Astrocyte (in vitro differentiated cells and primary cell): ENCODE measurements at places on chromosomes 1 and 21. TPM values are rescaled to one million over a fixed set of nuclear protein-coding genes. Genes with fewer than 3 reads are reported as not detected.
A peak's percentile ranks its signal among the peaks of the same experiment; 100 is the strongest.

The GABRD gene
- not detected in 2 replicates for total RNA-seq

GRCh38 chr1:31618916-31619846 lies 1.7 kb downstream of the HCRTR1 start:
- no peak overlapping the region for H3K4me3 ChIP-seq
- no peak for DNase-seq
- peaks cover 4% of the 10 kb centered on the region for H3K4me1 ChIP-seq
- no peak overlapping the region for H3K27ac ChIP-seq
- peaks cover 7% of the 10 kb centered on the region for H3K27me3 ChIP-seq

The RPTN gene
- 0.07 and 0.09 TPM in 2 replicates for total RNA-seq

The CRNN gene
- total RNA-seq: not detected in 2 replicates

The LEFTY1 gene
- 4.2 and 11.8 TPM in 2 replicates for total RNA-seq

DNA sequence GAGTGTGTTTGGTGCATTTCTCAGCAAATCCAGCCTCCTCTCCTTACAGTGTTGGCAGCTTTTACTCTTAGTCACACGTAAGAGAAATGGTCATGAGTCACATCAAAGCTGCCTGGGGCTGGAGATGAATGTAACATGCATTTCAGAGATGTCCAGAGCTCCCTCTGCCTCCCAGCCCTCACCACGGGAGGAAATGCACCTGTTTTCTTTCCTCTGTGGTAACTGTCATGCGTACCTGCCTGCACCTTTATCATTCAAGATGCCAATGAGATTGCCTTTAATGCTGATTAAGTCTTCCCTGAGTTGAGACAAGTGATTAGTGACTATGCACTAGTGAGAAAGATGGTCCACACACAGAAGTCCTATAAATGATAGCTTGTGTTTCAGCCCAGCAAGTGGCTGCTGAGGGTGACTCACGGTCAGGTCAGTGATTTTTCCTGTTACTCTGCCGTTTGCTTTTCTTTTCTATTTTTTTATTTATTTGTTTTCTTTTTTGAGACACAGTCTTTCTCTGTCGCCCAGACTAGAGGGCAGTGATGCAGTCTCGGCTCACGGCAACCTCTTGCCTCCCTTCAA lies 277.3 kb upstream of the FMN2 start:
- H3K36me3 ChIP-seq: no peaks in the 10 kb centered on the region
- H3K4me3 ChIP-seq: peak overlapping the region; percentile 37
- H3K27me3 ChIP-seq: no peaks in the 10 kb centered on the region
- peaks cover 27% of the 10 kb centered on the region for H3K4me1 ChIP-seq
- H3K27ac ChIP-seq: peak overlapping the region; percentile 56
- peak; percentile 93 for DNase-seq

- DNase-seq: no peak
- H3K4me3 ChIP-seq: no peak overlapping the region
- H3K27ac ChIP-seq: no peak overlapping the region
- H3K27me3 ChIP-seq: no peaks in the 10 kb centered on the region
- H3K4me1 ChIP-seq: no peaks in the 10 kb centered on the region
Observed at GRCh38 chr1:101100674-101101073, 75.1 kb upstream of the DPH5 start.

The HSD3B2 gene
- total RNA-seq: not detected in 2 replicates

GRCh38 chr1:7303554-7304317 lies 467.4 kb upstream of the VAMP3 start:
- no peak overlapping the region for H3K27ac ChIP-seq
- peaks cover 41% of the 10 kb centered on the region for H3K4me1 ChIP-seq
- H3K27me3 ChIP-seq: no peaks in the 10 kb centered on the region
- no peak overlapping the region for H3K4me3 ChIP-seq

The ACTN2 gene
- 0.89 and 0.99 TPM in 2 replicates for total RNA-seq

The HSPA6 gene
- total RNA-seq: 0.65 and 0.68 TPM in 2 replicates

DNA sequence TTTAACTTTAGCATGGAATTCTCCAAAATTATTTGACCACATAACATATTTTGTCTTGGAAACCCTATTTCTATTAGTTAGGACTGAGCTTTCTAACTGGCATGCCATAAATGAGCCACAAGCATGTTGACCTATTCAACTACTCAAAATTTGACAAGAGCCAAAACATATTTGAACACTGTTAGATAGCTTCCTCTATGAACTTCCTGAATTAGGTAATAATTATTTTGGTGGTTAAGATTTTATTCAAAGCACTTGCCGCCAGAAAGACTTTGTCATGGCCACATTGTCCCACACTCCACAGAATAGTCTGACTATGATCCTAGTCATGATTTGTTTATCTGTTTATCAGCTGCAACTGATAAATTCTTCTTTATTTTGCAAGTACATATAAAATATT lies 23.1 kb upstream of the CTPS1 start:
- no peak overlapping the region for H3K27ac ChIP-seq
- no peaks in the 10 kb centered on the region for H3K36me3 ChIP-seq
- DNase-seq: no peak
- no peak overlapping the region for H3K4me3 ChIP-seq
- H3K4me1 ChIP-seq: peaks cover 2% of the 10 kb centered on the region
